Hypothalamus (tissue), 51 donors: ENCODE measurements at places on chromosomes 7 and 10.

GRCh38 chr10:12730809-12731519 lies 270.5 kb downstream of the CCDC3 start:
- DNase-seq = no peak

DNA sequence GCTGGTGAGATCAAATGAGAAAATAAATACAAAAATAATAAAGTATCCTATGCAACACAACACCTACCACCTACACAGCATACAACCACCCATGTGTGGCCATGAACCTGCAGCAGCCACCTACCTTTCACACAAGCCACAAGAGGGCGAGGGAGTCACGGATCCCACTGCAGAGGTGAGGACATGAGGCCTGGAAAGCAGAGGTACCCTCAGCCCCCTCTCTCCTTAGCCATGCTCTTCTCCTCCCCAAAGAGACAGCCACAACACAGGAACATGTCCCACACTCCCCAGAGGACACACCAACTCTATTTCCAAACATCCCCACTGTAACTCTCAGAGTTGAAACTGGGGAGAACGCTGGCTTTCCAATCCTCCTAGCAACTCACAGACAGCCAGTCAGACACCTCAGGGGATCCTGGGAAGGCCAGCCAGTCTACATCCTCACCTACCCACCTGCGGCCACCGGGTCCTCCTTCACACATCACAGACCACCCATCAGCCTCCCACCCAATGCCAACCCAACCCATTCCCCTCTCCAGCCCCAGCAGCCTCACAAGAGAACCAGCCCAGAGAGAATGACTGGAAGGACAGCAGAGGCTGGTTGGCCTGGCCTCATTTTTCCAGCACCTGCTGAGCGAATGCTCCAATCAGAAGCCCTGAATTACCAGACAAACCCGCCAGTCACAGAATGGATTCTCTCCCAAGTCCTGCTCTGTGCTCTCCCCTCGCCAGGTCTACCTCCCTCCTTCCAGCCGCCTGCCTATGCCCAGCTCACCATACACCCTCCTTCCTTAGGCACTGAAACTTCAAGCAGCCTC lies 18.4 kb downstream of the DLG5 start:
- DNase-seq = no peak

GRCh38 chr7:10718768-10719167 lies 254.9 kb upstream of the PHF14 start:
- no peak for DNase-seq

- no peak for DNase-seq
These were observed 42.6 kb upstream of the CC2D2B start for GRCh38 chr10:95864906-95865813.

GRCh38 chr7:112204499-112205342 lies 1.5 kb downstream of the DOCK4 start:
- DNase-seq = no peak

GRCh38 chr10:73131913-73132686 lies 21.8 kb downstream of the NUDT13 start:
- no peak for DNase-seq

GRCh38 chr7:10085231-10085630 lies 888.4 kb upstream of the PHF14 start:
- no peak for DNase-seq

GRCh38 chr10:78041170-78042057 lies 7.8 kb downstream of the RPS24 start:
- no peak for DNase-seq

DNA sequence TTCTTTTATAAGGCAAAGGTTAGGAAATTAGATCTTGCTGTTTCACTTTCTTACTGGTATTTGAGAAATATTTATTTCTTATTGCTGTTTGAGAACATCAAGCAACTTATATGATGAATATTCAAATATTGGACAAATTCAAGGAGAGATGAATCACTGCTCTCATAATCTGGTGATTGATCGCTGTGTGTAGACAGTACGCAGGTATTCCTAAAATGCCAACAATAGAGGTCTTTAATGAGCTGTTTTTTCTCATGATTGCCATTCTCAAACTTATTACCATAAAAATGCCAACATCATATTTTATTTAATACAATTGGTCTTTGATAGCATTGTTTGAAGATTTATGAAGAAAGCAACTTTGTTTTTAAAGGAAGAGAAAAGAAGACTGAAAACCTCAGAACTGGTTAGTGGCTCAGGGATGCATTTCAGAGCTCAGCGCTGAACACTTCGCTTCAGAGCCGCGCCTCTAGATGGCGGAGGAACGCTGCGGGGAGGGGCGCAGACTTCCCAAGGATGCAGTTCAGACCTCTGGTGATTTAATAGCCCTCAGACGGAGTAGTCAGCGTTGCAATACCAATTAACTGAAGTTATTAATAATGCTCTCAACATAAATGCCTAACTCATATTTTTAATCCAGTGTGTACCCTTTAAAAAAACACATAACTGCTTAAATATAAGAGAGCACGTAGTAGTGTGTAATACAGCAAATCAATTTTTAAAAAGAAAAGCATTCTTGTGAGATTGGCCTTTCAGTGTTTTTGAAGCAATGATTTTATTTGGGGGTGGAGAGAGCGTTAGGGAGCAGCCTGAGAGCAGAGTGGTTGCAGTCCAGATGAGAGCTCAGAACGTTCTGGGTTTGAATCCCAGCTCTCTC lies 38.5 kb upstream of the STEAP4 start:
- peak; percentile 26 for DNase-seq

GRCh38 chr10:27949528-27950241 lies 49.2 kb downstream of the ODAD2 start:
- no peak for DNase-seq

DNA sequence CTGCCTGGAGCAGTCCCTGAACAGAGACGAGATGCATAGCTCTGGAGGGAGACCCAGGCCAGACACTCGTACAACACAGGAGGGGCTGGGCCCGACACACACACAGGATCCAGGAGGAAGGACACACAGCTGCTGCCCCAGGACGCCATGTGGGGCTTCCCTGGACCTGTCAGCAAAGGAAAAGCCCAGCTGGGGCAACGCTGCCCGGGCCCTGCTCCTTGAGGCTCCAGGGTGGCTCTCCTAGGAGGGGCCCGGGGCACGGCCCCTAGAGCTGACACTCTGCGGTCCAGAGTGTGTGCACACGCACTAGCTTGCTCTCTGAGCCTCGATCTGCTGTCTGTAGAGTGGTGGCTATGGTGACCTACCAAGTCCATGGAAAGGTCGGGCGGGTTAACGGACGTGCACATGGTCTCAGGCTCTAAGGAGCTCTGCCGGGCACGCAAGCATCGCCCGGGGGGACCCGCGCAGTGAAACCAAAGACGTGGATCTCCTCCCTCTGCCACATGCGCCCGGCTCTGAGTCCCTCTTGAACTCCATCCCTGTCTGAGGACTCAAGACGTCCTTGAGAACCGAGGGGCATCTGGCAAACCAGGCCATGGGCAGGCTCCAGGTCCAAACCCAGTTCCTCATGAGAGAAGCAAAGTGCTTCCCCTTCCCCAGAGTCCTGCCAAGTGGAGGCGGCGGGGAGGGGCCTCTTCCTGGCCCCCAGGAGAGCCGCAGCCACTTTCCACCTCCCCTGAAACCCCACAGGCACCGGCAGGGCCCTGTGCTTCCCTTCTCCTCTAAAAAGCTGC lies 279.0 kb downstream of the ELFN1 start:
- no peak for DNase-seq

- DNase-seq = no peak
These were observed 417.6 kb upstream of the POT1 start for GRCh38 chr7:125347269-125347668.

DNA sequence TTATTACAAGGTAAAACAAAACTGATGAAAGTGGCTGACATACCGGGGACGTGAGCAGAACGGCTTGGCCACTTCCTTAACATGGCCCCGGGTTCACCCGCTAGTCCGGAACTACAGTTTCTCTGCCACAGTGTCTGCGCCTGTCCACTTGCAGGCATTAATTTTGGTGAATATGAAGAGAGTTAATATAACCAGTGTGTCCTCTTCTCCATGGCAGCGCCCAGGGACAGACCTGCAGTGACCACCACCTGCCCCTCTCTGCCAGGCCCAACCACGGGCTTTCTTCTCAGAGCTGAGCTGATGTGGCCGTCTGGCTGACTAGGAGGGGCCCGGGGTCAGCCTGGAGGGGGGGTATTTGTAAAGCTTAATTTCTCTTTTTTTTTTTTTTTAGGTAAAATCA lies 1.1 kb upstream of the NDUFB2 start:
- DNase-seq = no peak

DNA sequence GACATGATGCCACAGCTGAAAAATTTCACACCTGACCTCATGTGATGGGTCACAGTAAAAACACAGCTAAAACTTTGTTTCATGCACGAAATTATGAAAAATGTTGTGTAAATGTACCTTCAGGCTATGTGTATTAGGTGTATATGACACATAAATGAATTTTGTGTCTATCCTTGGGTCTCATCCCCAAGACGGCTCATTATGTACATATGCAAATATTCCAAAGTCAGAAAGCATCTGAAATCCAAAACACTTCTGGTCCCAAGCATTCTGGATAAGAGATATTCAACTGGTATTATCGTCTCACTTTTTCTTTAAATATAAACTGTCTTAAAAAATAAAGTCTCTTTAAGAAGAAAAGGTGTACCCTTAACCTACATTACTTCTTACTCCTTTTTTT lies 145.4 kb downstream of the ATXN7L1 start:
- no peak for DNase-seq

- DNase-seq = no peak
These were observed 74.4 kb downstream of the TPK1 start for GRCh38 chr7:144761493-144761892.

- peak; percentile 10 for DNase-seq
These were observed 554.3 kb downstream of the TYW1 start for GRCh38 chr7:67550801-67551436.

- no peak for DNase-seq
These were observed 3.7 kb upstream of the UTF1 start for GRCh38 chr10:133226251-133226808.

DNA sequence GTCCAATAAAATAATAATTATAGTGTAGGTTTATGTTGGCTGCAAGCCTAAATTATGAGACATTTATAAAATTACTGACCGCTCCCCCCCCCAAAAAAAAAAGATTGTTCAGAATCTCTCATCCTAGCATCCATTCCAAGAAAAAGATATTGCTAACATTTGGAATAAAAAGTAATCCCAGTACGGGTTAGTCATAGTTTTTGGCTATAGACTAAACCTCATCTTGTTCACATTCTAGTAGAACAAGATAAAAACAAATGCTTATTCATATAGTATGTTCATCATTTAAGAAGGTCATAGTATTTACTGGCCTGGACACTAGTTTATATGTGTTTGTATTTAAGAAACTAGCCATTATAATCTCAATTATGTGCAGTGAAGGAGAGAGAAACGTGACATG lies 44.0 kb downstream of the ADK start:
- DNase-seq = no peak

GRCh38 chr7:55474944-55475854 lies 97.1 kb downstream of the VOPP1 start:
- DNase-seq = no peak

- DNase-seq = no peak
These were observed 541 bp upstream of the PFKFB3 start for GRCh38 chr10:6202098-6202683.

DNA sequence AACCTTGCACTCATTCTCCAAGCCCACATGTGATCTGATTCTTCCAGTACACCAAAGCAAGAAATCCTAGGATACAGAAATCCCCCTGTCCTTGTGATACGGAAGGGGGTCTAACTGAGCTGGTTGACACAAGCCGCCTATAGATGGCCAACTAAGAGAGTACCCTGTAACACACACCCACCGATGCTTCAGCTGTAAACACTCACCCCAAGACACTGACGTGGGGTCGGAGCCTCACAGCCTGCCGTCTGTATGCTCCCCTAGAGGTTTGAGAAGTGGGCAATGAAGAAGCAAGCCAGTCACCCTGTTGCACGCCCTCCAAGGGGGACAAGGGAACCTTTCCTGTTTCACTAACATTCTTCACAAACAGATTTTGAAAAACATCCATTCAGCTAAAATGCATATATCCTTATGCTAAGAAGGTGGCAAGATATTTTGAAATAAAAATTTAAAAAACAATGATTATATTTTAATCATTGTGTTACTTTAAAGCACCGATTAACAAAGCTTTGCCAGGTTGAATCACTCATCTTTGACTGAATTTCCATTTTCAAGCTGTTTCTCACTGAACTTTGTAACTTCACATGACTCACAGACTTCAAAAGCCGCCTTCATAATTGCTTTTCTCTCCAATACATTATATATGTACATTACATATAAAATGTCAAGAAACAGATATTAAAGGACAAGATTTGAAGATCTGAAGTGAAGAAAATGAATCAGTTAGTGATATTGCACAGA lies 329.3 kb downstream of the ARL4A start:
- DNase-seq = no peak

DNA sequence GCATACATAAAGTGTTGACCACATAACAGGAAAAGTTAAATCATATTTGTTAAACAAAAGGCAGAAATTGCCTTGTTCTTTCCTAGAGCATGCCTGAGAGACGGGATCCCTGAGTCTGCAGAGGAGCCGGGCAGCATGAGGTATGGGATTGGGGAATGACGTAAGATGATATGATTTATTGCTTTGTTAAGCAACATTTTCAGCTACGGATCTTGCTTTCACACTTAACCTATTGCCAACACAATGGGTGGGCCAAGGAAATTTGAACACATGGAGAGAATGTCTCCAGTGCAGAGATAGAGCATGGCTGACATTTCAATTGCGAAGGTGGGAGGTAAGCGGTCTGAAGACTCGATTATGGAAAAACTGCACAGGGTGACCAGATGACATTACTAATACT lies 76.7 kb downstream of the EMX2 start:
- no peak for DNase-seq

DNA sequence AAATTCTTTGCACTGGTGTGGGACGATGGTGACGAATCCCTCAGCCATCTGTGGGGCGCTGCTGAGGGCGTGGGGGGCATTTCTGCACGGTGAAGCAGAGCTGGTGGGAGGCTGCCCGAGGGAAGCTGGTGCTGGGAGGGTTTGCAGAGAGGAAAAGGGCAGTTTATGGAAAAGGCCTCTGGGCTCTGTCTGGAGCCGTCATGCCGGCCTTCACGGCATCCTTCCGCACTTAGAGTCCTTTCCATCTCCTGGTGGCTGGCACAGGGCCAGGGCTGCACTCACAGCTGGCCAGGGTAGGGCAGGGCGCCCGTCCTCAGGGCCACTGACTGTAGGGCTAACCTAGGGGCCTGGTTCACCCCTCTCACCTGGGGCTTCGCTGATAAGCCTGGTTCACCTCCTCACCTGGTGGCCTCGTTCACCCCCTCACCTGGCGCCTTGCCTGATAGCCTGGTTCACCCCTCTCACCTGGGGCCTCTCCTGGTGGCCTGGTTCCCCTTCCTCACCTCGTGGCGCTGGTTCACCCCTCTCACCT lies 598 bp upstream of the AMZ1 start:
- DNase-seq = no peak

DNA sequence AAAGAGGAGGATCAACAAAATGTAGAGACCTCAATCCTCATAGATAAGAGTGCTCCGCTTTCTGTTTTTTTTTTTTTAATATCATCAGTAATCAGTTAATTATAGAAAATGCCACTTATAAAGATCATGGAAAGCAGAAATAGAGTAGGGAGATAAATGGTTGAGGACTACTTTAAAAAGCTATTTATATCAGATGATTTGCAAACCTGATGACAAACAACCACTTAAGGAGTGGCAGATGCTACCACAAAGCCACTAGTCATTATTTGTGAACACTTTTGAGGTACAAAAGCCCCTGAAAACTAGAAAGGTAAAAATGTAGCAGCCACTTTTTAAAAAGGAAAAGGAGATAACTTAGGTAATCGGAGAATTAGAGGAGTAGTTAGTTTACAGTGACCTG lies 99.0 kb upstream of the CYP26C1 start:
- no peak for DNase-seq
